ENCODE measurements at places on chromosomes 1 and 21.

GRCh38 chr21:31873696-31874599 is 1.1 kb downstream of the HUNK start:
- peak; percentile 3 for DNase-seq

DNA sequence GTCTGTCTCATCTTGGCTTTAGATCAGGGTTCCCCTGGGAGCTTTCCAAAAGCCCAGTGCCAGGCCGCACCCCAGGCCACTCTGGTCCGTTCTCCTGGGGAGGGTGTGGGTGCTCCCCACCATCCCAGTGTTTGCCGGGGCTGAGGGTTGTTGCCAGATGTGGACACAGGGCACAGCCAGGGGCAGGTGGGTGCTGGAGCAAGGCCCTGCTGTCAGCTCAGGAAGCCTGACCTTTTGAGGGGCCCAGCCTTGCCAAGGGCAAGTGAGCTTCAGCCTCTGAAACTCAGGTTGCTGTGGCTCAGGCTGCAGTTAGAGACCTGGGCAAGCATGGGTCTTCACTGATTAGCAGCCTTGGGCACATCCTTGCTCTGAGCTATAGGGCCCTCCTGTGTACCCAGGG is 22.8 kb upstream of the ZBTB21 start:
- no peak for DNase-seq

DNA sequence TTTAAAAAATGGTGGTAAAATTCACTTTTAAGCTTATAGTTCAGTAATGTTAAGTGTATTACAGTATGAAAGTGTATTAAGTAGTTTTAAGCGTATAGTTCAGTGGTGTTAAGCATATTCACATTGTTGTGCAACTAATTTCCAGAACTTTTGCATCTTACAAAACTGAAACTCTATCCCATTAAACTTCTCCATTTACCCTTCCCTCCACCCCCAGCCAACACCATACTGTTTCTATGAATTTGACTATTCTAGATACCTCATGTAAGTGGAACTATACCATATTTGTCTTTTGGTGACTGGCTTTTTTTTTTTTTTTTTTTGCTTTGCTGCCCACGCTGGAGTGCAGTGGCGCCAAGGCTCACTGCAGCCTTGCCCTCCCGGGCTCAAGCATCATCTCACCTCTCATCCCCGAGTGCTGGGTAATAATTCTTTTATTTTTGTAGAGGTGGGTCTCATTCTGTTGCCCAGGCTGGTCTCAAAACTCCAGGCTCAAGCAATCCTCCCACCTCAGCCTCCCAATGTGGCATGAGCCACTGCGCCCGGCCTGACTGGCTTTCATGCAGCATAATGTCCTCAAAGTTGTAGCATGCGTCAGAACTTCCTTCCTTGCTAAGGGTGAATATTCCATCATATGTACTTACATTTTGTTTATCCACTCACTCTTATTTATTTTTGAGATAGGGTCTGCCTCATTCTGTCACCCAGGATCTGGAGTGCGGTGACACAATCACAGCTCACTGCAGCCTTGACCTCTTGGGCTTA is 45.1 kb upstream of the BMP8B start:
- no peak for DNase-seq

DNA sequence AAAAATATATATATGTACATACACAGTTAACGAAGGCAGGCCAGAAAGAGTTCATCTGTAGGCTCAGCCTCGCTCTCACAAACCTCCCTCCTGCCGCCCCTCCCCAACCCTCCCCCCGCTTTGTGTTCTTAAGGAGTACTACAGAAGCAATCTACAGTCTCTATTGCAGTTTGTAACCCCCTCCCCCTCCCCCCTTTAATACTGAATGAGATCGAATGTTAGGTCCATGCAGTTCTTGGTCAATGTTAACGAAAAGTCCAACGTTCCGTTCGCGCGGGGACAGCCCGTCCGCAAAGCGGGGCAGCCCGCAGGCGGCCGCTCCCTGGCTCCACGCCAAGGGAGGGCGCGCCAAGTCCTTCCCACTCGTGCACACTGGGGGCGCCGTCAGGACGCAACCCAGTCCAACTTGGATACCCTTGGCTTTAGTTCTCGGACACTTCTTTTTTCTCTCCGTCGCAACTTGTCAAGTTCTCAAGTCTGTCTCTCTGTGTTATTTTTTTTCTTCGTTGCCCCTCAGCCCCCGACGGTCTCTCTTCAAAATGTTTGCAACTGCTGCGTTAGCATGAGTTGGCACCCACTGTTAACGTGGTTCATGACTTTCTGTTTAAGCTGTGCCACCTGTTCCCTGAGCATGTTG is 2.2 kb downstream of the JUN start:
- DNase-seq: peak; percentile 74

DNA sequence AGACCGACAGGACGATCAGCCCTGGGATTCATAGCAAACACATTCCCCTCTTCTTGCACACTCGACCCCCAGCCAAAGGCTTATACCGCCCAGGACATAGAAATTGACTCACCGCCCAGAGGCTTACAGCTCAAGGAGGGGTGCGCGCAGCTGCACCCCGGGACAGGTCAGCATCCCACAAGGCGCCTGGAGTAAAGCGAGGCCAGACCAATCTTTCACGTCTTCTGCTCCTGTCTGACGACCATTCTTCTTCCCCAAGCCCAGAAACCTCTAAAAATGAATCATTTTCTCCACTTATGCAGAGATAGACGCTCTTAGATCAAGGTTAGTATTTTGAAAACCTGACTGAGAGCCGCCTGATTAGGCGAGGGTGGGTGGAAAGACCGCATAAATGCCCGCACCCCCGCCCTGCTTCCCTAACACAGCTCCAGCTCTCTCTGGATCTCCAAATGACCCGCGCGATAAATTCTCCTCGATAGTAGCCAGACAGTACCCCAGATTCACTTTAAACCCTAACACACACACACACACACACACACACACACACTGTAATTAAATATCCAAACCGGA is 1.9 kb upstream of the LHX8 start:
- DNase-seq: no peak

GRCh38 chr1:20658166-20658915 is 2.8 kb downstream of the DDOST start:
- no peak for DNase-seq

DNA sequence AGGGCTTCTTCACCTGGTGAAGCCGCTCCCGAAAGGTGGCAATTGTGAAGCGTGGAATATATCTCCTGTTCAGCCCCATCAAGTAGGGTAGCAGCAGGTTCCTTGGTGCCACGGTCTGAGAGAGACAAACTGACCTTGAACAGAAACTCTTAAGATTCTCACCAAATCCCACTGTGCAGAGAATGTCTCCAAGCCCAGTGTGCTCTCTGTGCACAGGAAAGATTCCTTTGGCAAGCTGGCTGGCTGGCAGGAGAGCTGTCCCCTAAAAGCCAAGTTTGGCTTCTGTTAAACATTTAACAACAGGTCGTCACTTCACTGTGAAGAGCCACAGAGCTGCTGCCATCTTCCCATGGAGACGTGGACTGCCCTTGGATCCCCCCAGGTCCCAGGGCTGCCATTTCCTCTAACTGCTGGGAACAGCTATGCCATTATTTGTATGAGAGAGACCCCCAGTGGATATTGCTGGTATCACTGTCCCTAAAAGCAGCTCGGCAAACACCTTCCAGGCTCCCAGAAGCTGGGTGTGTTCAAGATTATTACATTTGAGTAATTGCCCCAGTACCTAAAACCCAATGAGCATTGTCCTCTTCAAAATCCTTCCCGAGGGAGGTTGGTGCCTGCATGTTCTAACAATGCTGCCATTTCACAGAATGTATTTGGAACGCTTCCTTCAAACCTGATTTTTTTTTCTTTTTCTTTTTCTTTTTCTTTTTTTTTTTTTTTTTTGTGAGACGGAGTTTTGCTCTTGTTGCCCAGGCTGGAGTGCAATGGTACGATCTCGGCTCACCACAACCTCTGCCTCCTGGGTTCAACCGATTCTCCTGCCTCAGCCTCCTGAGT is 71.8 kb downstream of the CD58 start:
- peak; percentile 11 for DNase-seq

GRCh38 chr1:39047374-39048229 is 21.5 kb downstream of the NDUFS5 start:
- no peak for DNase-seq

DNA sequence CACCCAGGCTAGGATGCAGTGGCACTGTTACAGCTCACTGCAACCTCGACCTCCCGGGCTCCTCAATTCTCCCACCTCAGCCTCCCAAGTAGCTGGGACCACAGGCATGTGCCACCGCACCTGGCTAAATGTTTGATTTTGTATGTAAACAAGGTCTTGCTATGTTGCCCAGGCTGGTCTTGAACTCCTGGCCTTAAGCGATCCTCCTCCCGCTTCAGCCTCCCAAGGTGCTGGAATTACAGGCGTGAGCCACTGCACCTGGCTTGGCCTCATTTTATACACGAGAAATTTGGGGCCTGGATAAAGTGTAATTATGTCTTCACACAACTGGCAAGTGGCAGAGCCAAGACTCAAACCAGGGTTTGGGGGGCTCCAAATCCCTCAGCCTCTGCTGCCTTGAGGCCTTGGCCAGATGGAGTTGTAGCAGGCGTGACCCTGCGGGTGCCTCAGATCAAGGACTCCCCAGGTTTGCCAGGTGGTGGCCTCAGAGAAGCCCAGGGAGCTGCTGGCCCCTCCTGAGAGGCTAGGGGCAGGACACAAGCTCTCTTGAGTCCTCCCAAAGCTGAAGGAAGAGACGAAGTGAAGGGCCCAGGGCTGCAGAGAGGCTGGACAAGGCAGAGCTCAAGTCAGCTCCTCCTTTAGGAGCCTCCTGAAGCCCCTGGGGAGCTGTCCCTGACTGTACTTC is 61.7 kb downstream of the MDM4 start:
- DNase-seq: no peak

- DNase-seq: no peak
Observed at GRCh38 chr1:202317941-202318925, 23.5 kb downstream of the UBE2T start.

GRCh38 chr1:94118013-94118412 is 2.9 kb downstream of the ABCA4 start:
- DNase-seq: no peak

DNA sequence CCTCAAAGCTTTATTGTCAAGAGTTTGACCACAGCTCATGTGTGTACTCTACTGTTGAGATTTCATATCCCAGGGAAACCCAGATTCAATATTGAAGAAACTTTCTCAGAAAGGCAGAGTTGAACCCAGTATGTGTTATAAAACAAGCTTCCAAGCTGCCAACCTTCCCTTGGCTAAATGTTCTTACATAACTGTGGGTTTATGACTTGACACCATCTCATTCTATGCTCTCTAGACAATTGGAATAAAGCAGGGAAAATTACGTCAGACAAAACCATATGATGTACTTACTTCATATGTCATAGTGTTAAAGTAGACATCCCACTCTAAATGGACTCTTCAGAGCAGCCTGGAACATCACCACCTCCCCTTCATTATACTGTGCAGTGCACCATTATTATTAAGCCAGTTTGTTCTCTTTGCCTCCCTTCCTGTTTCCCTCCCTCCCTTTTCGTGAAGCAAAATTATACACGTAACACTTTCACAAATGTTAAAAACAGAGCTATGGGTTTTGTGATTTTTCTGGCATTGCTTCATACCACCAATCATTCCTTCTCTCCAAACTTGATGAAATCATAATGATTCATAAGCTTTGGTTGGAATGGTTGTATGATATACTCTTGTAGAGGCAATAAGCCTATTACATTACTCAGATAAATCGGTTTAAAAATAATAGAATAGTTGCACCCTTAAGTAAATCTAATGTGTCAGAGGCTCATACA is 507.2 kb downstream of the LTN1 start:
- DNase-seq: no peak

DNA sequence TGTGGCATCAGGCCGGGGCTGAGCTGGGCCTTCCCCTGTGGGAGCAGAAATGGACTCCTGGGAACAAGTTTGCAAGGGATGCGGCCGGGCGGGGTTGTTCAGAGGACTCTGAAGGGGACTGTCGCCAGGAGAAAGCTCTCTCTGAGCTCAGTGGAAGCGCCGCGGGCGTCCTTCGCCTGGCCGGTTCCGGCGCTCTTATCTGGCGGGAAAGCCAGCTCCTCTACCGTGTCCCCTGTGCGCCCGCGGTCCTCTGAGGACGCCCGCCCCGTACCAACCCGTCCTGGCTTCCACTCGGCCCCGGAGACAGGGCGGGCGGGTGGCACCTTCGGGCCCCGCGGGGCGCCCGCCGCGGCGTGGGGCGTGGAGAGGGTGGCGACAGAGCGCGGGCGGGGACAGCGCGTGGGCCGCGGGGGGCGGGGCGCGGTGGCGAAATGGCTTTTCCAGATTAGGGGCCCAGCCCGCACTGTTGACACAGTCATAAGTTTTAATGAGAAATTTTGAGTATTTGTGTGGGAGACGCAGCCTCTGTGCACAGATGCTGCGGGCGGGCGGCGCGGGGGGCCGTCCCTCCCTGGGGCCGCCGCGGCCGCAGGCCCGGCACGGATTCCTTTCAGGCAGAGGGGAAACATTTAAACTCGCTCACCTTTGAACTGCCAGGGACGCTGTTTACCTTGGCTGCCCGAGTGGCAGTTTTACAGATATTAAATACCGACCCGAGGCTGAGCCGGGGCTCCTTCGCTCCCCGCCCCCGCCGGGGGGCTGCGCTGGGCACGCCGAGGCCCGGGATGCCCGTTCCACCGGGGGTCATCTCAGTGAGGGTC is 70.2 kb downstream of the FOXD2 start:
- no peak for DNase-seq

DNA sequence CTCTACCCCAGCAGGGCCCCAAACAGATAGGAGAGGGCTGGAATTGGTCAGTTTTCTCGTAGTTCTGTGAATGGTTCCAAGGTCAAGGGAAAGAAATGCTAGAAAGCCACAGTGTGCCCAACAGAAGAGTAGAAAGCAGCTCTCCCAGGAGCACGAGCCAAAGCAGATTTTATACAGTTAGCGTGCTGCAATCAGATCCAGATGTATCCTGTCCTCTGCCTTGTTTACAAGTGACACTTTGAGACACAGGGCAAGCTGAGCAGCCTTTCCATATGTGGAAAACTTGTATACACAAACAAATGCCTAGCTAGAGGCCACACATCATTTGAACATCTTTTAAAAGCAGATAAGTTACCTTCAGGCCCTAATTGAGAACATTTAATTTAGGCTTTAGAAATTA is 6.5 kb downstream of the VAMP3 start:
- DNase-seq: no peak

GRCh38 chr1:48047116-48047515 is 49.9 kb upstream of the TRABD2B start:
- DNase-seq: no peak

- DNase-seq: no peak
Observed at GRCh38 chr1:109914587-109915240, 4.1 kb downstream of the CSF1 start.

GRCh38 chr1:215104283-215104682 is 21.7 kb downstream of the KCNK2 start:
- DNase-seq: no peak

- DNase-seq: peak; percentile 36
Observed at GRCh38 chr1:203625628-203626019, 1.0 kb upstream of the ATP2B4 start.

DNA sequence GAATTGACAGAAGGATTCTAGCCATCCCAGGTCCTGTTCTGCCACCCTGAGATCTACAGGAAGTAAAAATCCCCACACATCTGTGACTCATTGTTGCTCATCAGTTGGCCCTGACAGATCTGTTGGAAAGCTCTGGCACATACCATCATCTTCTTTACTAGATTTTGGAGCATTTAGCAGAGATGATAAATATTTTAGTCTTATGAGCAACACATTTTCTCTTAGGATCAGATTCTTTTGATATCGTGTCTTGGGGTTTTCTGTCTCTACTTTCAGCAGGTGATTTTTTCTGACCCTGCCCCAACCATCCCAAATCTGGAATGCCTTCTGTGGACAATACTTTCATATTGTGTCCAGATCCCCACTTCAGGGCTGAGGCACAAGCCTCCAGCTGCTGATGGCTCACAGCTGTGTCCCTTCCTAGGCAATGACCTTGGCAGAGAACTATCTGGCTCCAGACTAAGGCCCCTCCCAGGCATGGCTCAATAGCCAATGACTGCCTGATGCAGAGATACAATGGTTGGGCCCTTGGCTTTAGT is 102.8 kb downstream of the GDAP2 start:
- DNase-seq: no peak
